ENCODE measurements at places on chromosomes 3 and 15.

DNA sequence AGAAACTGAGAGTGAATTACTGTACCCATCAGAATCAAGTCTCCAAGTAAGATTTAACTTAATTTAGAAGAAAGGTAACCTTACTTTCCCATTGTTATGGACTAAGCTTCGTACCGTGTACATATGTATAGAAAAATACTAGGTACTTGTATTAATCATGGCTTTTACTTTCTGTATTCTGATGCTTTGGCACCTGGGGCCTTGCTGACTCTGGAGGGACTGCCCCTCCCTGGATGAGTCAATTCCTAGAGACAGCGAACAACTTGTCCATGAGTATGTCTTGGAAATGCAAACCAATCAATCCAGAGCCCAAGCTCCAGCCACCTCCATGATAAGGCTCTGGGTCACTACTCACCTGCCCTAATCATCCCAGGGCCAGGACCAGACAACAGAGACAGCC lies 50.0 kb upstream of the DGKG start:
- DNase-seq: no peak

- DNase-seq: no peak
Observed at GRCh38 chr3:17466028-17466427, 276.4 kb downstream of the TBC1D5 start.

GRCh38 chr15:81068516-81068915 lies 65.6 kb upstream of the CFAP161 start:
- DNase-seq: no peak

- DNase-seq: no peak
Observed at GRCh38 chr3:128468791-128469527, 2.3 kb upstream of the DNAJB8 start.

DNA sequence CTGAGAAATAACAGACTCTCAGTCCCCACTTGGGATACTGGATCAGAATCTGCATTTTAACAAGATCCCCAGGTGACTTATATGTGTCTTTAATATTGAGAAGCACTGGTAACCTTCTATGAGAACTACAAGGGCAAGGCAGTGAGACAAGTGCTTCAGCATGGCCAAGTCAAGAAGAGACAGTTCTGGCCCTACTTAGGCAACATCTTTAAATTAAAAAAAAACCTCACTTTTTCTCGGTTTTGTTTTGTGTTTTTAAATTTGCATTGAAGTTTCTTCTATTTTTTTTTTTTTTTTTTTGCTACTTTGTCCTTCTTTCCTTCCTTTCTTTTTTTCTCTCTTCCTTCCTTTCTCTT lies 42.5 kb upstream of the SPTSSB start:
- DNase-seq: no peak

DNA sequence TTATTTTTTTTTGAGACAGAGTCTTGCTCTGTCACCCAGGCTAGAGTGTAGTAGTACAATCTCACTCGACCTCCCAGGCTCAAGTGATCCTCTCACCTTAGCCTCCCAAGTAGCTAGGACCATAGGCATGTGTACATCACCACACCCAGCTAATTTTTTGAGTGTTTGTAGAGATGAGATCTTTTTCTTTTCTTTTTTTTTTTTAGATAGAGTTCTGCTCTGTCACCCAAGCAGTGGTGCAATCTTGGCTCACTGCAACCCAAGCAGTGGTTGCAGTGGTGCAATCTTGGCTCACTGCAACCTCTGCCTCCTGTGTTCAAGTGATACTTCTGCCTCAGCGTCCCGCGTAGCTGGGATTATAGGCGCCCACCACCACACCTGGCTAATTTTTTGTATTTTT lies 5.2 kb downstream of the CEP97 start:
- no peak for DNase-seq

DNA sequence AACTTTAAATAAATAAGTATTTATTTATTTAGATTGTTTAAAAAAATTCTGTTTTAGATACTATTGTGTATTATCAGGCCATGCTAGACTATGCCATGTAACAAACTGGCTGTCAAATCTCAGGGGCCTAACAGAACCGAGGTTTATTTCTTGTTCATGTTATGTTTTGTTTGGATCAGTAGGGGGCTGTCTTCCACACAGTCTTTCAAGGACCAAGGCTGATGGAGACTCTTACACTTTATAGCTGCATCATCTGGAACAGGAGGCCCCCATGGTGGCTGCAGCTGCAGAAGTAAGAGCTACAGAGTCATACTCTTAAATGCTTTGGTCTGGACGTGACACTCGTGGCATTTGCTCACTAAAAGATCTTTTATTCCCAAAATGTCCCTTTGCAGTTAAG lies 33.0 kb upstream of the ARL14 start:
- DNase-seq: no peak

DNA sequence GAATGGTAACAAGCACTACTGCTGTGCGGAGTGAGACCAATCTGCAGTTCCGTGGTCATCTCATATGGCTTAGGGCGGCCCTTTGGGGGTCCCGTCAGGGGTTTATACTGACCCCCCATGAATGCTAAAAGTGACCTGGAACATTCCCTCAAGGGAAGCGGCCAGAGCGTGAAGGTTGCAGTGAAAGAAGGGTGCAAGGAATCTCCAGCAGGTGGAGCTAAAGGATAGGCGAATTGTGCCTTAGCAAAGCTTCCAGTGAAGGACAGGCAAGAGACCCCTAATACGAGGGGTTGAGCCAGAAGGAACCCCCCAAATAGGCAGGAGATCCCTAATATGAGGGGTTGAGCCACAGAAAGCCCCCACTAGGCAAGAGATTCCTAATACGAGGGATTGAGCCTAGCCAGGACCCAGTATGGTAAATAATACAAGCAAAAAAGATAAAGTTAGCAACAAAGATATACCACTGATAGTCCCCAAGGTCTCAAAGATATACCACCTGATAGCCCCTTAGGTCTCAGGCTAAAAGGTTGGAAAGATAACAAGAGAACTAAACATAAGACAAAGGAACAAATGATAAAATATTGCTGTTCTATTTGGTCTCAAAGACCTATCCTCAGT lies 32.8 kb downstream of the ZNF589 start:
- DNase-seq: peak; percentile 18

DNA sequence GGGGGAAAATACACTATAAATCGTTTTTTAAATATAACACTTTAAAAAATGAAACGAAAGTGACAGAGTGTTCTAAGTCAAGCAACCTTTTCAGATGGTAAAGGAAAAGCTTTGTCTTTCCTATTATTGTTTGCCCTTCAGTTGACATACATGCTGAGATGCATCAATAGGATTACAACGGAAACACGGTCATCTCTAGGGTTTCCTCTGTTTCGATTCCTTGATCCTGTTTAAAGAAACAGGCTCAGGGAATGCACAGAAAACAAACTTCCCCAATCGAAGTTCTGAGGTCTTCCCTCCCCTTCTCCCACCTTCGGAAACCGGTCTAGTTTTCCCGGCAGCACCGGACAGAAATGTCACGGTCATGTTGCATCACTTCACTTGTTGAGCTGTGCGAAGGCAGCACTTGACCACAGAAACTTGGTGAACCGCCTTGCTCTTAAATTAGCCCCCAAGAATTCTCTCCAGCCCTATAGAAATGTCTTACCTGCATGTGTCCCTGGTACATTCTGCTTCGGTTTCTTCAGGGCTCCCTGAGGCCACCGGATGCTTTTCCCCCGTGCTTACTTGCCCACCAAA lies 556 bp downstream of the PEX5L start:
- no peak for DNase-seq

Data from effector CD8-positive, alpha-beta T cell (primary cell).